ENCODE measurements at places on chromosomes 5 and 9.

GRCh38 chr5:43000914-43001313, 39.2 kb downstream of the ANXA2R start:
- no peak for DNase-seq

DNA sequence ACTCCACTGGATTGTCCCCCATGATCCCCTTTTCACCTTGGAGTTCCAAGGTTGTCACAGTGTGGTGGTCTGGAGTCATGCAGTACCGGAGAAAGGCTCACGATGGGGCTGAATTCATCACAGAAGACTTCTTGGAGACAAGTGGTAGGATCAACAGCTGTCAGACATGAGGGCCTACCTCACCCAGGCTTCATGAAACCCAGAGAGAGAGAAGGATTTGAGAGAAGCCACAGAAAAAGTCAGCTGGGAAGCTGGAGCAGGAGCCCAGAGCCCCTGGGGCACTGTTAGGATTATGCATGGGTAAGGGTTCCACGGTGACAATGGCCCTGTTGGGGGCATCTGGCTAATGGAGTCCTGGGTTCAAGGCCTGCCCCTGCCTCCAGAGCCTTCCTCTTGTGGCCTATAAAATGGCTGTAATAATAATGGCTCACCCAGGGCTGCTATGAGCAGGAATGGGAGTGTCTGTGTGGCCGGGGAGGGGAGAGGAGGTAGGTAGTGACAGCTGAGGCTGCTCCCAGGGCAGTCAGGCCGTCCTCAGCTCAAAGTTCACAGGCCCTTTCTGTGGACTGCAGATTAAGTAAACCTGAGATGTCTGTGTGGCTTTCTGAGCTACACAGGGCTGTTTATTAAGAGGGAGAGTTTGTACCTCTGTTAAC, 910 bp downstream of the TRIM14 start:
- no peak for DNase-seq

- no peak for DNase-seq
Observed at GRCh38 chr5:14879937-14880589, 8.5 kb upstream of the ANKH start.

DNA sequence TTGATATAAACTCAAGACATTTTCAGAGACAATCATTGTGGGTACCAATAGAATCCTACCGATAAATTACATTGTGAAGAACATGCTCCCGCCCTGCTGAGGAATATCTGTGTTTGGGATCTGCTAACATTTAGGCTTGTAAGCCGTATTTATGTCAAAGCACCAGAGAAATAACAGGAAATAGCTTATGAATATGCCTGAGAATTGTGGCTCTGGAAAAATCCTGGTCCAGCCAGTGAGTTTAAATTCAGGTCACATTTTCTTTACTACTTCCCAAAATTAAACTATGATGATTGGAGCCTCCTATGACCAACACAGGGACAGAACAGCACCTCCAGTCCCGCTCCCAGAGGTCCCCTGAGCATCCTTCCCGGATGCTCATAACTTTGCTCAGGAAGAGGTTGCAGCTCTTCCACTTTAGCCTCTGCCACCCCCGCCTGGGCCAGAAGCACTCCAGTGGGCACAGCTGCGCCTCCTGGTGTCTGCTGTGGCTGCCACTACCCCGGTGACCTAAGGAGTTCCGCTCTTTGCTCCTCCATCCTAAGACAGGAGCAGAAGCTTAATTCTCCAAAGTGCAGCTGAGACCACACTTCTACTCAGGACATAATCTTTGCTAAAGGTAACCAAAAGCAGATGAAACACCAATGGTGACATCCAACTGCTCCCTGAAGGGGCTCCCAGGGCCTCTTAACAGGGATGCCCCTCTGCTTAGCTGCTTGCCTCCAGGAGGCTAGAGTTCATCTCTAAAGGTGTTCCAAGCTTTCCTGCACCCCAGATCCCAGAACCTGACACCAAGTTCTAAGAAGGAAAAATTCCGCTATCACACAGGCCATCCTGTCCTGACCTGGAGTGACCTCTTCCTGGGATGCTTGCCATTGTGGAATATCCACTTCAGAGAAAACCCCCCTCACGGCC, 58.8 kb downstream of the SLC1A1 start:
- no peak for DNase-seq

GRCh38 chr5:152170350-152170749, 234.7 kb downstream of the NMUR2 start:
- no peak for DNase-seq

DNA sequence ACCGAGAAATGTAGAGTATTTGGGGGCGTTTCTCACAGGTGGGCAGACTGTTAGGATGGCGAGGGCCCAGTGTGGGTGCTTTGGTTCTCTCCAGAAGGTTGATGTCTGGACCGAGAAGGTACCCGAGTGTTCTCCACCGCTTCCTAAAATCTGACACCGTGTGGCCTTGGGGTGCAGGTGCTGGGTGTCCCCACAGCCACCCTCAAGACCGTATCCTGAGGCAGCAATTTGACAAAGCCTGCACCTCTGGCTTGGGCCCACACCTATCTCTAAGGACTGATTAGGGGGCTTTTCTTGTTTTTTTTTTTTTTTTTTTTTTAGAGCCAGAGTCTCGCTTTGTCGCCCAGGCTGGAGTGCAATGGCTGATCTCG, 1.3 kb downstream of the PPP1R26 start:
- DNase-seq: no peak

DNA sequence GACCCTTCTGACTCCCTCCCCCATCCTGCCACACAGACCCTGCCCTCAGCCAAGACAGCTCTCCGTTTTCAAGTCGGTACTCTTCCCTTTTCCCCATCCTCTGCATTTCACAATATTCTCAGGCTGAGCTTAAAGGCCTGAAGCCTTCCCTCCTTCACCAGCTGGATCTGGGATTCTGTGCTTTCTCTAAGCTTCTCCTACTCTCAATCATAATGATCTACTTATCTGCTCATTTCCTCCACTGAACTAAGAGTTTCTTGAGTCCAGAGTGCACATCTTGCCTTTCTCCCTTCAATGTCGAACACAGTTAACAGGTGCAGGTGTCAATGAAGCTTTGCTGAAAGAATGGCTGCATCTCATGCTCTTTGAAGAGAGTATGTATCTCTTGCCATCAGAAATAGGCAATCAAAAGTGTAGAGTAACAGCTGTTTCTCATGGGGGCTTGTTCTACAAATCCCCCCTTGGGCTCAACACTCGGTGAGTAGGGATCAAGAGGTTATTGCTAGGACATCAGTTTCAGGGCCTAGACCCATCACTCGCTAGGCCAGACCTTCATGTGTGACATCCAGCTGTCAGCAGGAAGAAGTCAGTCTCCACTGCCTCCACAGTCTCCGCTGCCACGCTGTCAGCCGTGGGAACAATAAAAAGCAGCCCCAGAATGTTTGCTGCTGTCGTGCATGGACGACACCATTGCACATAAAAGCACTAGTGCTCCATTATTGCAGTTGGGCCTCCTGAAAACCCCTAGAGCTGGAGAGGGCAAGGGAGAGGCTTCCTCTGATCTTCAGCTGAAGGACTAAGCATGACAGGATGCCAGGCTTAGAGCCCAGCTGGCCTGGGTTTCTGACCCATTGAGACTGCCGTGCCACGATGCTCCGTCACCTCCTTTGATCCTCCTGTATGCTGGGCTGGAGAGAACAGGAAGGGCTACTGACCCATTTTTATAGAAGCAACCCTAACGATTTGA, 23.7 kb downstream of the TRAF1 start:
- no peak for DNase-seq

DNA sequence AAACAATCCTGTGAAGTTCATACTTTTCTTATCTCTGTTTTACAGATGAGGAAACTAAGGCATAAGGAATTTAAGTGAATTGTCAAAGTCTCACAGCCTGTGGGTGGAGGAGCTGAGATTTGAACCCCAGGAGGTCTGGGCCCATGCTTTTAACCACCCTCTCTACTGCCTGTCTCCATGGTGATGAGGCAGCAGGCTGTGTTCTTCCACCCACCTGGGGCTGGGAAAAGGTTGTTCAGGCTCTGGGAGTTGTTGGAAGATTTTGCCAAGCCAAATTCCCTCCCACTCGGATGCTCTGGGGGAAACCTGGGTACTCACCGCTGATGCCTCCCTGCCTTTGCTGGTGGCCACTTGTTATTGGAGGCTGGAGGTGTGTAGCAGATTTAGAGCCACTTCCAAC, 18.3 kb upstream of the SYNPO start:
- DNase-seq: no peak

- DNase-seq: peak; percentile 52
Observed at GRCh38 chr5:143506836-143507552, 103.5 kb upstream of the NR3C1 start.

- no peak for DNase-seq
Observed at GRCh38 chr5:76732405-76733048, 16.6 kb downstream of the F2R start.

GRCh38 chr5:173664154-173664526, 47.7 kb upstream of the BOD1 start:
- no peak for DNase-seq

DNA sequence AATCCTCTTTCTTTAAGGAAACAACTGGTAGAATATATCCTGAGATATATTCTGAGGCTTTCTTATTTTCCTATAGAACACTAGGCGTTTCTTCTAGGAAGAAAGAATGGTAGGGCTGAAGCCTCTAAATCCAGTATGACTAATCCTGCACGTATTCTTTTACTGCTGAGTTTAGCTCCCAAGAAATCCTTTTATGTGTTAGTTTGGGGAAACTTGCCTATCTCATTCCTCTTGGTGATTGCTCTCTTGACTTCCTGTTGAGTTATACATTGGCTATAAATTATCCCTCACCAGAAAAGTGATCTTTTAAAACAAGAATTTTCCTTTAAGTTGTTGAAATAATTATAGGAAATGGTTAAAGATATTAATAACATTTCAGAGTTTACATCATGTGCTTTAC, 422.9 kb downstream of the TMEM161B start:
- DNase-seq: no peak

DNA sequence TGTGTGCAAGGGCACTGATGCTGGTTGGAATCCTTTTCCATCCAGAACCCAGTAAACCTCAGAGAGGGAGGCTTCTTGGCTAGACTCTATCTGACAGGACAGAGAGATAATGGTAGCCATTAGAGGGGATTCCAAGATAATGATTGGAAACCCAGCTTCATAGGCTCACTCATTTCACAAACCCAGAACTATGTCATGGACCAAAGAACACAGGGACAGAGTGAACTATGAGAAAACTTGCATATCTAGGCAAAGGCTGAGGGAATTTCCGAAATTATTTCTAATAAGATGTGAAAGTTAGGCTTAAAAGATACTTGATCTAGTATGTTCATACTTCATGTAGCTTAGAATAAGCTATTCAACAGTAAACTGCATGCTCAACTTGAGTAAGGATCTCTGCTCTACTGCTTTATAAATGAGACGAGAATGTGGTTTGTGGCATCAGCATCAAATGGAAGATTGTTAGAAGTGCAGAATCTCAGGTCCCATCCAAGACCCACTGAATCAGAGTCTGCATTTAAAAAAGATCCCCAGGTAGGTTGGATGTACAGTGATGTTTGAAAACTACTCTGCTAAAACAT, 261.4 kb downstream of the DMRT2 start:
- no peak for DNase-seq

DNA sequence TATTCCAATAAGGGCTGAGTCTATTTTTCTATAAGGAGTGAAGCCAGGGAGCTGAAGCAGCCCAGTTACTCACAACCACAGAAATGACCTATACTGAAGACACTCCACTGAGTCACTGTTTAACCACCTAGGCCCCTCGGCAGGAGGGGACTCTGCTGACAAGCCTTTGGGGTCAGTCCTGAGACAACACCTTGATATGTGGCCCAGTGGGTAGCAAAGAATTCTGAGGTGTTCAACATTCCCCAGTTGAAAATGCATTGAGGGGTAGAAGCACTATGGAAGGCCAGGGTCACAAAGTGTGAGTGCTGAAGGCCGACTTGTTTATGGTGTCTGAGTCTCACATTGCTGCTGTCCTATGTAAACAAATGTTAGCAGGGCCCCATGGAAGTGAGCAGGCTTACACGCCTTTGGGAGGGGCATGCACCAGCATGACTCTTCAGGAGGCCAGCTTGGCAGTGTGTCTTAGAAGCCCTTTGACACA, 112.6 kb upstream of the NFIL3 start:
- DNase-seq: no peak

GRCh38 chr9:129414993-129415941, 205.6 kb downstream of the C9orf50 start:
- DNase-seq: no peak

DNA sequence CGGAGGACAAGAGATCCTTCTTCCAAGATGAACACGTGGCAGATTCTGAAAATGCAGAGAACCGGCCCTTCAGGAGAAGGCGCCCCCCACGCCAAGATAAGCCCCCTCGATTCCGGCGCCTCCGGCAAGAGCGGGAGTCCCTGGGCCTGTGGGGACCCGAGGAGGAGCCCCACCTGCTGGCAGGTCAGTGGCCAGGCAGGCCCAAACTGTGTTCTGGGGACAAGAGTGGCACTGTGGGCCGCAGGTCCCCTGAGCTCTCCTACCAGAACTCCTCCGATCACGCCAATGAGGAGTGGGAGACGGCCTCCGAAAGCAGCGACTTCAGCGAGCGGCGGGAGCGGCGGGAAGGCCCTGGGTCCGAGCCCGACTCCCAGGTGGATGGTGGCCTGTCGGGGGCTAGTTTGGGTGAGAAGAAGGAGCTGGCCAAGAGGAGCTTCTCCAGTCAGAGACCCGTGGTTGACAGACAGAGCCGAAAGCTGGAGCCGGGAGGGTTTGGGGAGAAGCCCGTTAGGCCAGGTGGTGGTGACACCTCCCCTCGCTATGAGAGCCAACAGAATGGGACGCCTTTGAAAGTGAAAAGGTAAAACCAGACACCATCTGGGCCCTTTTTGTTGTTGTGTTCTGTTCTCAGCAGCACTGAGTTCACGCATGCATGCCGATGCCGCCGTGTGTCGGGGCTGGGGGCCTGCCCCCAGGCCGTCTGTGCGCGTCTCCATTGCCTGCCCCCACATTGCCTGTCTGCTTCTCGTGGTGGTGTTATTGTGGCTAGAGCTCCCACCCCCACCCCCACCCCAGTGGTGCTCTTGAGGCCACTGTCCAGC, 26.6 kb upstream of the POMT1 start:
- no peak for DNase-seq

DNA sequence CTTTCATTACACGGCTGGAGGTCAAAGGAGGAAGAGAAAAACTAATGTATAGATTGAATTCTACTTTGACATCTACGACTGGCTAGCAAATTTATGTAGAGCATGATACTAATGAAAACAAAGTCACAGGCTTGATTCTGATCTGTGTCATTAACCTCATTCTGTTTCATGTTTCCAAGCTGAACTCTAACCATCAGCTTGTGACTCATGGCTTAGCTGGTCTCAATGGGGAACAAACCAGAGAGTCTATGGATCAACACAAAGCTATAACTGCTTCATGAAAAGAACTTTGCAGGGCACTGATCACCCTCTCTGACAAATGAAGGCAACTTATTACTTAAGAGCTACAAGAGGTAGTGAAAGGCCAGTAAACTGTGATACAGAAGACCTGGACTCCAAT, 23.6 kb upstream of the PDE4D start:
- DNase-seq: no peak

GRCh38 chr5:142539154-142539740, 146.6 kb downstream of the FGF1 start:
- DNase-seq: no peak

DNA sequence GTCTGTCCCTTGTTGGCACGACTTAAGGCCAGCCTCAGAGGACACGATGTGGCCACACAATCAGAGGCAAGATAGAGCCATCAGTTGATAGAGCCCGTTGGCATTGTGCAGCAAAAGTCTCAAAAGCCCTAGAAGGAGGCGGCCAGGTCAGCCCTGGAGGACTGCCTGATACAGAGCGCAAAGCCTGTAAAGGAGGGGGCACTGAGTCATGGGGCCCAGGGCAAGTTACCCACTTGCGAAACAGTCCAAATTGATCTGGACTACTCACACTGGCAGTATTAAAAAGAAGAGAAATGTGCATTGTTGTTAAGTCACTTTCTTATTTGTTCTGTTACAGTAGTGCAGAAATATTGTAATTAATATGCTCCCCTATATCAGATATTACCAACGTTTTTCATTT, 51.5 kb downstream of the KLF9 start:
- DNase-seq: no peak

Data from keratinocyte (primary cell).